CD4-positive, alpha-beta T cell treated with Interleukin-4 for 4 hours (primary cell): ENCODE measurements at places on chromosomes 5 and 9.

DNA sequence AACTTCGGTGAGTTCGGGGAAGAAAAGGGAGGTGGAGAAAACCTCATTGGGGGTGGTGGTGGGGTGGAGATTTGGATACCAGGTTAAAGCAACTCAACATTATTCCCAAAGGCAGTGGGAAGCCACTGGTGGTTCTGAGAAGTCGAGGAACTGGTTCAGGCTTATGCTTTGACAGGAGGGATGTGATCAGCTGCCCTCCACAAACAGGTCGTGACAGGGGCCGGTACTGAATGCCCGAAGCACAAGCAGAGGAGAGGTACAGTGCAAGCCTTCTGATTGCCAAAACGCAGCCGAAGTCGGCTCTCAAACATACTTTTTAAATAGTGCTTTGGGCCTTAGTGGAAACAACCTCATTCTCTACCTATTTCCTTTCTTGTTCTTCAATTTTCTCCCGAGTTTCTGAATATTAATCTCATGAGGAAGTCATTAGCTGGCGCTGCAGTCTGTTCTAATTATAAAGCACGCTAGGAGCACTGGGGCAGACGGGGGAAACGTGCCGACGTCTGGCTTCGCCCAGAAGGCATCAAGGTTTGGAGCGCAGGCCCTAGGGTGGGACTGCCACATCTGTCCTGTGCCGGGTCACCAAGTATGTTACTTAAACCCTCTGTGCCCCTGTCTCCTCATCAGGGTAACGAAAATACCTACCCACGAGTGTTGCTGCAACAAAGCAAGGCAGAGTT lies 27.3 kb downstream of the SHB start:
- DNase-seq, result no peak

- no peak for DNase-seq
Measured at GRCh38 chr5:75053054-75053303, 621 bp upstream of the GCNT4 start.

GRCh38 chr5:22793463-22793862 lies 59.7 kb downstream of the CDH12 start:
- DNase-seq, result no peak

DNA sequence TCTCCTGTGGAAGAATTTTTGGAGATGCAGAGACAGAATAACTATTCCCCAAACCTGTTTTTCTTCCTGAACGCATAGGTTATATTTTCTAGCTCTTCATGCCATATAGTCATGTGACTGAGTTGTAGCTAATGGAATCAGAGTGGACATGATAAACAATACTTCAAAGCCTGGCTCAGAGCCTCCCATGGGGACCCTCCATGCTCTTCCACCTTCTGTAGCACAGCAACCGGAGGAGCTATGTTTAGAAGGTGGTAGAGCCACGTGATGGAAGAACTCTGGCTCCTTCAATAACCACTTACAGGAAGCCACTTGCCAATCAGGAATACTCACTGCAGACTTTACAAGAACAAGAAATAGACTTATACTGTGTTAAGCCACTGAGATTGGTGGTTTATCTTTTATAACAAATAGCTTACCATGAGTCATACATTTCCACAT lies 39.2 kb downstream of the NADK2 start:
- DNase-seq, result no peak

DNA sequence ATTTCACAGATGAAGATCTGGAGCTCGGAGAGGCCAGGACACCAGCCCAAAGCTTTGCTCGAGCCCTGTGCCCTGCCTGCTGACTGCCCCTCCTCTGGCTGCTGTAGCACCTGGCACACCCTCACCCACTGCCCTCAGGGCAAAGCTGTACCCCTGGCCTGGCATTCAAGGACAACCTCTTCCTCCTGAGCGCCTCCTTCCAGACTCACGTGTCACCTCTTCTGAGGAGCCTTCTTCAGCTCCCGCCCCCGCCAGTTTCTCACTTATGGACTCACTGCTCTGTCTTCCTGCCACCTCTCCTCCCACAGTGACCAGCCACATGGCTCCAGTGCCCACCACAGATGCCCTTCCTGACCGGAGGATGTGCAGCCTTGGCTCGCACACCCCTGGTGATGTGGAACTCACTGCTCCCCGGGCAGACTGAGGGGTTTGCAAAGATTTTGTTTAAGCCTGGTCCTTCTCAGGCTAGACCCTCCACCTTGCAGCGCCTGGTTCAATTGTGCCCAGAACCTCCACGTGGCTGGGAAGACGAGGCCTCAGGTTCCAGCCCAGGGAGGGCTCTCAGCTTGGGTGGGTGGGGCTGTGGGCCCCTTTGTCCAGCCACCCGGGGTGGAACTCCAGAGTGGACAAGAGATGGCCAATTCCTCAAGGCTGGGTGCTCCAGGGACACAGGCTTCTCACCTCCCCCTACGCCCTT lies 46.6 kb upstream of the PHYKPL start:
- DNase-seq, result no peak

DNA sequence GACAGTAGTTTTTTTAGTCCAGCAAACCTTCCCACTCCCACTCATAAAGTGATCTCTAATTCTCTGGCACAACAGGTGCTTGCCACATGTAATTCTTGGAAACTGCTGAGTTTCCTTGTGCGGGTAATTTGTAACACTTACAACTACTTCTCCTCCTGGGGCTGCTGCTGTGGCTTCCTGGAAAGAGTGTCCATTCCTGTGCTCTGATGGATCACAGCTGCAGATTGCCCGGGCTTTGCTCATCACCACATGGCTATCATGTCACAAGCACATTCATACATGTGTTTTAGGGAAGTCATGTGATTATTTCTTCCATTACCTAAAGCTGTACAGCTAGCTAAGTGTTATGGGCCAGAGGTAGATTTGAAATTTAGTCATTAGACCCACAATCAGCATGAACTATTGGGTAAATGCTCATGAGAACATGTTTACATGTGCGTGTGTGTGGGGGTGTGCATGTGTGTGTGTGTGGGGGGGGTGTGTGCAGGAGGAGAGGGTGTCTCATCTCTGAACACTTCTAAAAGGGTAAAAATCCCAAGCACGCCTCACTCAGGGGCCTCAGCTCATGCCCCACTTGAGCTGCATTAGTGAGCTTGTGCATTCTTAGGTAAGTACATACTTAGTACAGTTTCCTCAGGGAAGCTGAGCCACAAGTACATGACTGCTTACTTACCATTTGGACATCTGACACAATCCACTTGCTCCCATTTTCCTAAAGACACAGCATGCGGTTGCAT lies 118.1 kb upstream of the CCDC112 start:
- DNase-seq, result no peak

DNA sequence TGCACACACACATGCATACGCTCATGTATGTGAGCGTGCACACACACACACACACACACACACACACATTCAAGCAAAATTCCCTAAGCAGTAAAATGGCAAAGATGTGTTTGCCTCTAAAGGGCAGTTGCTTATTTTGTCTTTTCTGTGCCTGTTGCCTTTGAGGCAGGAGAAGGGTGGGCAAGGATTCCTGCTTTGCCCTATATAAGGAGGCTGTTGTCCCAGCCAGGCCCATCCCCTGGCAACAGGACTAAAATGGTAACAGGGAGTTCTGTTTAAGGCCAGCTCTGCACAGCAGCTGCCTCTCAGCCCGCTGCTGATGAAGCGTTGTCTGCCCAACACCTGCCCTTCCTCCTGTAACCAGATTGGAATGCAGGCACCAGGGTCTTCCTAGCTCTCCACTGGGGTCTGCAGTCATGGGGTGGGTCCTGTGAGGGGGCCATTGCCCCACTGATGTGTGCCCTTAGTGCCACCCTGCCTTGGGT lies 64.4 kb downstream of the PPARGC1B start:
- no peak for DNase-seq

- no peak for DNase-seq
Measured at GRCh38 chr5:179417016-179417415, 71.8 kb upstream of the ADAMTS2 start.

DNA sequence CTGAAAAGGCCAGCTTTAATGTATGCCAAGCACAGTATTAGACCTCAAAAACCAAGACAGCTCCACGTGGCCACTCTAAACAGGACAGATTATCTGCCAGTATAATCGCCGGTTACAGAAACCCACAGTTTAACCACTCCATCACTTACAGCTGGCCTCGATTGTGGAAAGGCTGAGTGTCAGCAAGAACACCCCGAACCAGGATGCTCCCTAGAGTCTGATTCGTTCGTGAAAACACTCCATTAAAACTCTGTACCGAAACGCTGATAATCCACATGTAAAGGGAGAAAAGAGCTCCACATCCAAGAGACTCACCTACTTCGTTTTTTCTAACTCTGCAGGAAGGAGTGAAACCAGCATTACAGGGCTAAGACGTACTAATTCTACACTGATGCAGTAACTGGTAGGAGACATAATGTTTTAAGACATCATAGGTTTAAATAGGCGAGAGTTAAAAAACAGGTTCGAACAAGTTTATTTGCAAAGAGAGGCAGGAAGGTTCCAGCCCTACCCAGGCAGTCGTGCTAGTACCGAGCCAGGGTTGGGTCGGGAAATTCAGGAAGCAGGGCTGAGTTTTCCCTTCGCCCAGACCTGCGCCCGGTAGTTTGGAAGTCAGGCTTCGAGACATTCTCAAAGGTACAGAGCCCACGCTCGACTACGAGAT lies 949 bp downstream of the SERINC5 start:
- no peak for DNase-seq

- DNase-seq, result no peak
Measured at GRCh38 chr5:111774525-111774924, 17.5 kb upstream of the NREP start.

DNA sequence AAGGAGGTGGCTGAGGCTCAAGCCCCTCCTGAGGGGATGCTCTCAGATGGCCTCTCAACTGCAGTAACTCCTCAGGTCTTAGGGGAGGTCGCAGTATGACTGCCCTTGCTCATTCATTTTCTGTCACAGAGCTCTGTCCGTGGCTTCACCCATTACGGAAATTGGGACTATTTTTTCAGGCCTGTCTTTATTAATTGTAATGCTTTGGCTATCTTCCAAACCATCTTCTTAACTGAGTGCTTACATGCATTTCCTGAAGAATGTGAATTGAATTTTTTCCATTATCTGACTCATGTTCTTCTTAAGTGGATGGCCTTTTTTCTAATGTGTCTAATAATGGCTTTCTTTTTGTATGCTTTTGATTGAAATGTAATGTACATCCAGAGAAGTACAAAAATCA lies 36.4 kb upstream of the SV2C start:
- DNase-seq, result no peak

GRCh38 chr9:104553261-104553660 lies 15.7 kb upstream of the OR13C8 start:
- DNase-seq, result no peak

GRCh38 chr5:145829708-145830361 lies 5.3 kb downstream of the PRELID2 start:
- no peak for DNase-seq

- no peak for DNase-seq
Measured at GRCh38 chr9:3244963-3245653, 280.7 kb downstream of the RFX3 start.

DNA sequence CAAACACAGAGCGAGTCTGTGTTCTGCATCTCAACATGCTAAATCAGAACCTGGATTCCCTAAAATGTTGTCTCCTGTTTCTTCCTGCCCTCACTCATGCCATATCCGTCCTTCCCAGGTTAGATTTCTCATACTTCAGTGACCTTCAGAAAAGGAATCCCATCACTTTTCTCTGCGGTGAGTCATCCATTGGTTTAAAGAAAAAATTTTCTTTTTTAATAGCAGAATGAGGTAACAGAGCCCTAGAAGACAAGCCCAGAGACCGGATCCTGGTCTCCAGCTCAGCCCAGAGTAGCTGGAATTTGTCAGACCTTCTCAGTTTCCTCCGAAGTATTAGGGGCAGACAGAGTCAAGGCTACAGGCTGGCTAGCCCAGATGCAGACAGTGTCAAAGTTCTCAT lies 143.2 kb upstream of the DMRT1 start:
- no peak for DNase-seq

DNA sequence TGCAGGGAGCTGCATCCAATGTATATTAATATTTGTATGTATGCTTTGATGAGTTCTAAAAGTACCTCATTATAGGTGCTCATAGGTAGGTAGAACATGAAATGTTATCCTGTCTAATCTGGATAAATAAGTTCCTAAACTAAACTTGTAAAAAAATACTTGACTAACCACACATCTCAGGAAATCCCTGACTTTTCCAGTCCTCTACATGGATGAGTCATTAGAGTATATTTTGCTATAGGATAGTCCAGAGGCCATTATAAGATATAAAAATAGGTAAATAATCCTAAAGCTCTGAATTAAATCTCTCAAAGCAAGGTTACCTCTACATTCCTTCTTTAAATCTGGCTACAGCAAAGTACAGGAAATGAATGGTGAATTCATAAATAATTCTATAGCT lies 404.3 kb downstream of the RAB3C start:
- DNase-seq, result no peak
